ENCODE measurements at places on chromosomes 16 and 17. TPM values are rescaled to one million over a fixed set of nuclear protein-coding genes. Genes with fewer than 3 reads are reported as not detected.

- peaks cover 13% of the 10 kb centered on the region for H3K36me3 ChIP-seq
- no peak for DNase-seq
- no peaks in the 10 kb centered on the region for H3K27me3 ChIP-seq
Observed at GRCh38 chr16:72027669-72028378, 19.3 kb downstream of the DHODH start.

GRCh38 chr16:75048530-75048929 lies 49.7 kb downstream of the ZNRF1 start:
- H3K27me3 ChIP-seq, result no peaks in the 10 kb centered on the region
- no peak overlapping the region for H3K4me3 ChIP-seq
- DNase-seq, result no peak
- H3K4me1 ChIP-seq, result peaks cover 28% of the 10 kb centered on the region
- H3K27ac ChIP-seq, result no peak overlapping the region

DNA sequence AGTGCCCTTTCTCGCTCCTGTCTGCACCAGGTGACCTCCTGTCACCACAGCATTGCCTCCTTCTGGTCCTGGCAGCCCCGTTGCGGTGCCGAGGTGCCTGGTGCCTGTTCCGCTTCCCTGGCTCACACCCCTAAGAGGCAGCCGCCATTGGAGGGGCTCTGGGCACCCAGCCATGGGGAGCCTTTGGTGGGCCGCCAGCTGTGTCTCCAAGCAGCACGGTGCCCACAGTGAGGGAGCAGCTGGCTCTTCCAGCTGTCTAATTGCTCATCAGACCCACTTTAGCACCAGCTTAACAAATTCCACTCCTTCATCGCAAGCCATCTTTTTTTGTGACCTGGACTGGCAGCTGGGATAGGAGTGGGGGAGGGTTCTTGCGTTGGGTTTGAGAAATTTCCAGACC lies 276.1 kb downstream of the SNX29 start:
- no peaks in the 10 kb centered on the region for H3K27me3 ChIP-seq
- H3K4me3 ChIP-seq, result no peak overlapping the region
- DNase-seq, result no peak

DNA sequence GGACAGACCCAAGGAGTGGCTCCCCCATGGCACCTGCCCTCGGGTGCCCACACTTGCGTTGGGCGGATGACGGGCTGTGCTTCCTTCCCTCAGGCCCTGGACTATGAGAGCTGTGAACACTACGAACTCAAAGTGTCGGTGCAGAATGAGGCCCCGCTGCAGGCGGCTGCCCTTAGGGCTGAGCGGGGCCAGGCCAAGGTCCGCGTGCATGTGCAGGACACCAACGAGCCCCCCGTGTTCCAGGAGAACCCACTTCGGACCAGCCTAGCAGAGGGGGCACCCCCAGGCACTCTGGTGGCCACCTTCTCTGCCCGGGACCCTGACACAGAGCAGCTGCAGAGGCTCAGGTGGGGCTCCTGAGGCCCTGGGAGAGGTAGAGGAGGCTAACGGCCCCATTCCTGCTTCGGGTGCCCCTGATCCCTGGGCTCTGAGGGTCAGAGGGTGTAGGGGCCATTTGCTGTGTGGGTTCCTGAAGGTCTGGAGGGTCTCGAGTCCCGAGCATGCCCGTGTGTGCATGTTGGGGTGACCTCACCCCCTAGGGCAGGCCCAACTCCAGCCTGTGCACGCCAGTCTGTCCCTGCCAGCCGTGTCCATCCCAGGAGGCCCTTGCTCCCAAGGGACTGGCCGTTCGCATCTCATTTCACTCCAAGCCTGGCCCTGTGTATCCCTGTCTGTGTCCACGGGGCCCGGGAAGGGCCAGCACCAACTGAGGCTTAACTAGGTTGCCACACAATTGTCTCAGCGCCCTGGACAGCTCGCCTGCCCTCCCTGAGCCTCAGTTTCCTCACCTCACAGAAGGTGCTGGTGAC lies 10.0 kb downstream of the SLC22A31 start:
- no peaks in the 10 kb centered on the region for H3K36me3 ChIP-seq
- no peaks in the 10 kb centered on the region for H3K27me3 ChIP-seq
- no peak for DNase-seq

DNA sequence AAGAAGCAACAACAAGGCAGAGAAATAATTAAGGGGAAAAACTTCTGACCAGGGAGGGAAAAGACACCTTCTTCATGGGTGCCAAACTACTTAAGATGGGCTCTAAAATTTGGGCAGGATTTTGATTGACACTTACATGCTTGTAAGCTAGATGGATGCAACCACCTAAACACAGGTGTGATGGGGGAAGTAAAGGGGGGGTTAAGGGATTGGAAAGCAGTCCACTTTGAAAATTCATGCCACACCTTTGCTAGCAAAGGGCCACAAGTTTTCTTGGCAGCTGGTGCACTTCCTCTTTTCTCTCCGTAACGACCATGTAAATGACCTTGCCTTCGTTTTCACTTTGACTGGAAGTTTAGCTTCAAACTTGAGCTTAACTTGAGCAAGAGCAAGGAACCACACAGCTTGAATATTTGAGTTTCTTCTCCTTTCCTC lies 14.3 kb upstream of the PRKAR1A start:
- H3K27me3 ChIP-seq, result no peaks in the 10 kb centered on the region
- H3K36me3 ChIP-seq, result peaks cover 4% of the 10 kb centered on the region
- peak overlapping the region; percentile 81 for H3K27ac ChIP-seq

DNA sequence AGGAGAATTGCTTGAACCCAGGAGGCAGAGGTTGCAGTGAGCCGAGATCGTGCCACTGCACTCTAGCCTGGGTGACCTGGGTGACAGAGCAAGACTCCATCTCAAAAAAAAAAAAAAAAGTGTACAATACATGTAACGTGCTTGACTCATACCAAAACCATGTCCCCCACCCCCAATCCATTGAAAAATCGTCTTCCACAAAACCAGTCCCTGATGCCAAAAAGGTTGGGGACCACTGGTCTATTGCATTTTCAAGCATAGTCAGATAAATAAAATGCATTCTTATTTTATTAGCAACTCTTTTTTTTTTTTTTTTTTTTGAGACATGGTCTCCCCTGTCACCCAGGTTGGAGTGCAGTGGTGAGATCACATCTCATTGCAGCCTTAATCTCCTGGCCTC lies 52.1 kb downstream of the COPRS start:
- H3K4me3 ChIP-seq, result no peak overlapping the region
- H3K36me3 ChIP-seq, result no peaks in the 10 kb centered on the region
- no peaks in the 10 kb centered on the region for H3K4me1 ChIP-seq

DNA sequence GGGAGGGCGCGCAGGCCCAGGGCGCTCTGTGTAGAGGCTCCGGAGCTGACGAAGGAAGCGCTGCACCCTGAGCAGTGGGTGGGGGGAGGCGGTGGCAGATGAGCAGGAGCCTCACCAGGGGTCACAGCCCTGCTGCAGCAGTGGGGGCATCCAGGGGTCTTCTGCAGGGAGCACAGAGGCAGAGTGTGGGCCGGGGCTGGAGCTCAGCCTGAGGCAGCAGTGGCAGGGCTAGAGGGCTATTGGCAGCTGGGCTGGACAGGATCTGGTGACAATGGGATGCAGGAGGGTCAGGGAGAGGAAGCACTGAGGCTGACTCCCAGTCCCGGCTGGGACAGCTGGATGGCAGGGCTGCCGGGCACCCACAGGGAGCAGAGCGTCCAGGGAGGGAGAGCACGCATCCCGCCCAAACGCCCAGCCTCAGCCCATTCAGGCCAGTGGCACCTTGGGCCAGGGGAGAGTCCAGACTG lies 21.0 kb downstream of the KDM8 start:
- H3K4me3 ChIP-seq, result no peak overlapping the region
- no peak overlapping the region for H3K27ac ChIP-seq
- H3K36me3 ChIP-seq, result peaks cover 15% of the 10 kb centered on the region
- H3K4me1 ChIP-seq, result peaks cover 8% of the 10 kb centered on the region
- no peaks in the 10 kb centered on the region for H3K27me3 ChIP-seq

DNA sequence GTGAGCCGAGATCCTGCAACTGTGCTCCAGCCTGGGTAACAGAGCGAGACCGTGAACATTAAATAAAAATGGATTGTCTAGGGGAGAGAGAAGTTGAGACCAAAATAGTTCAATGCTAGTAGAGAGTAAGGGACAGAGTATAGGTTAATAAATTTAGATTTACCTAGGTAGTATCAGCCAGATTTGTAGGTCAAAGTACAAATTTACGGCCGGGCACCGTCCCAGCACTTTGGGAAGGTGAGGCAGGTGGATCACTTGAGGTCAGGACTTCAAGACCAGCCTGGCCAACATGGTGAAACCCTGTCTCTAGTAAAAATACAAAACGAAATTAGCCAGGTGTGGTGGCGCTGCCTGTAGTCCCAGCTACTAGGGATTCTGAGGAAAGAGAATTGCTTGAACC lies 12.2 kb upstream of the BMERB1 start:
- peaks cover 2% of the 10 kb centered on the region for H3K27me3 ChIP-seq
- no peaks in the 10 kb centered on the region for H3K36me3 ChIP-seq
- no peaks in the 10 kb centered on the region for H3K4me1 ChIP-seq
- DNase-seq, result no peak
- no peak overlapping the region for H3K4me3 ChIP-seq

GRCh38 chr16:11743308-11744074 lies 834 bp upstream of the TXNDC11 start:
- H3K4me1 ChIP-seq, result peaks cover 50% of the 10 kb centered on the region
- peaks cover 8% of the 10 kb centered on the region for H3K36me3 ChIP-seq
- peak overlapping the region; percentile 93 for H3K27ac ChIP-seq
- H3K4me3 ChIP-seq, result peak overlapping the region; percentile 88
- peak; percentile 16 for DNase-seq
- no peaks in the 10 kb centered on the region for H3K27me3 ChIP-seq

ZNF205 gene
- 0.15 TPM for total RNA-seq

DNA sequence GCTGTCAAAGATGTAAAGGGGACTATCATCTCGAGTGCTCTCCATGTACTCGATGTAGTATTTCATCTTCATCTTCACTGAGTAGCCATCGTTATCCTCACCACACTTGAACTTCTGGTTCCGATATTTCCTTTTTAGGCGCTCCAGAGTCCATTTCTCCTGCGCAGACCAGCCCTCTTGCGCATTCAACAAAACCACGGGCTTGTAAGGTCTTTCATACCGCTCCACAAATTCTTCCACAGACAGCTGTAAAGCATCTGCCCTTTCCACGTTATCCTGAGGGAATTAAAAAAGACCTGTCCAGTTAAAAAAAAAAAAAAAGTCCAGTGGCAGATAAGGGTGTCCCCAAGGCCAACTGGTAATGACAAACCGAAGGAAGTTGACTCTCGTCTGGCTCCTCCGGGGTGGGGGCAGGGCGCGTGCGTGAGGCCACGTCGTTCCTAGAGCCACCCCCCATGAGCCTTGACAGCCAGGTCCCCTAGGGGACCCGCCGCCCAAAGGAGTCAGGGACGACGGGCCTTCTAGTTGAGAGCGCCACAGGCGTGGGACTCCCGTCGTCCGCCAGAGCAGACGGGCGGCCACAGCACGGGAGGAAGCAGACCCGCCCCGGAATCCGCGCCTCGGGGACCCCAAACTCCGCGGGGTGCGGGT lies 701 bp downstream of the JMJD6 start:
- peak; percentile 69 for DNase-seq
- H3K4me1 ChIP-seq, result peaks cover 42% of the 10 kb centered on the region
- peaks cover 38% of the 10 kb centered on the region for H3K36me3 ChIP-seq
- H3K4me3 ChIP-seq, result peak overlapping the region; percentile 95
- peak overlapping the region; percentile 92 for H3K27ac ChIP-seq
- no peaks in the 10 kb centered on the region for H3K27me3 ChIP-seq

DNA sequence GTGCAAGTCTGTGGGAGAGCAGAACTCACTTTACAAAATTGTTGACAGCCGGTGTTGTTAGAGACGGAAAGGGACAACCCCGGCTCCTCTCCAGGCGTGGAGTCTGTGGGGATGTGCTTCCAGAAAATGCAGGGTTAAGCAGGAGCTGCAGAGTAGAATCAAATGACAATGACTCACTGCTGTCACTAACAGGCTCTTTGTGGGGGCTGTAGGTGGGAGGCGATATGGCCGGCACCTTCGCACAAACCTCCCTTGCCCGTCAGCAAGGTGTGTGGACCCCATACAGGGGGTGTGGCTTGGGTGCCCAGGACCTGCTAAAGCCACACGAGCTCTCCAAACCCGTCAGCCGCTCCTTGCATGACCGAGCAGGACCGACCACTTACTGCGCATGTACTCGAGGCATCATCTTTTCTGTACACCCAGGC lies 5.8 kb downstream of the PDK2 start:
- no peak overlapping the region for H3K27ac ChIP-seq
- H3K4me1 ChIP-seq, result peaks cover 15% of the 10 kb centered on the region
- H3K4me3 ChIP-seq, result no peak overlapping the region
- peaks cover 6% of the 10 kb centered on the region for H3K36me3 ChIP-seq

PLSCR3 gene
- 77.1 TPM for total RNA-seq

Data from activated T-helper 1 cell treated with anti-CD3 and anti-CD28 coated beads, Interleukin-12 subunit alpha, Interleukin-12 subunit beta, Interleukin-2, Interleukin-4 antibody, amounts not matched to agents 30 ng/mL and 10 ng/mL and 1 ng/mL, durations not matched to agents 14 hours and 24 hours and 36 hours (primary cell).